Endothelial cell (in vitro differentiated cells): ENCODE measurements at places on chromosomes 1 and 21. TPM values are rescaled to one million over a fixed set of nuclear protein-coding genes. Genes with fewer than 3 reads are reported as not detected.

DNA sequence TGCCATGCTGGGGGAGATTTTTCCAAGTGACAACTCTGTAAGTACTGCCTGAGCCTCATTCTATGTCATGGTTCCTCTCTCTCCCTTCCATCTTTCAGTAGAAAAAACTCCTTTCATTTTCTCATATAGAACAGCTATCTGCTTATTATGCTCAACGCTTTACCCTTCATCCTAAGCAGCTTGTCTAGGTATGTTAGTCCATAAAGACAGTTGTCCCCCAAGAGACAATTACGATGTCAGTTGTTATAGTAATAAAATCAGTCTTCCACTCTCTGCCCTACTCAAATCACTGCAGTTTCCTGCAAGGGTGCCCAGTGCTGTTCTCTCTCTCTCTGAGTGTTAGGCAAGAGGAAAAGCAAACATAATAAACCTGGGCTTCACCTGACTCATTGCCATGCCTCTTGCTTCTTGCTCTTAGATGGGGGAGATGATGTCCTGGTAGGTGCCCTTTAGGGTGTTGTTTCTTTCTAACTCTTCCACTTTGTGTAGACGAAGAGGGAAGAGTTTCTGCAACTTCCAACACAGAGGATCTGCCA, 59.4 kb downstream of the PAPPA2 start:
- no peak for DNase-seq

DNA sequence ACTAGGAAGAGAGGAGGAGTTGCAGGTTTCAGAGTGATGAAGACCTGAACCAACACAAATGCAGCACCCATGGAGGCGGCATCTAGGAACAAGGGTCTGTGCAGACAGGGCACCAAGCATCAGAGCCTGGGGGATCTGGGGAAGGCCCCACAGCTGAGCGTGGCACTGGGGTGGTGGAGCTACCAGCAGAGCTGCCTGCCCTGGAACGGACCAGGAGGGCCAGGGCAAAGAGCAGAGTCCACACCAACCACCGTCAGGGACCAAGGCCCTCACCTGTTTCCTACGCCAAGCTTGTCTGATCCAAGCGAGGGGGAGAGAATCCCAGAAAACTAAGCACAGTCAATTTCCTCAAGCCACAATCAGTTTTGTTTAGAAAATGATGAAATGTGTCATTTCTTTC, 79.0 kb upstream of the SYT6 start:
- no peak for DNase-seq

DNA sequence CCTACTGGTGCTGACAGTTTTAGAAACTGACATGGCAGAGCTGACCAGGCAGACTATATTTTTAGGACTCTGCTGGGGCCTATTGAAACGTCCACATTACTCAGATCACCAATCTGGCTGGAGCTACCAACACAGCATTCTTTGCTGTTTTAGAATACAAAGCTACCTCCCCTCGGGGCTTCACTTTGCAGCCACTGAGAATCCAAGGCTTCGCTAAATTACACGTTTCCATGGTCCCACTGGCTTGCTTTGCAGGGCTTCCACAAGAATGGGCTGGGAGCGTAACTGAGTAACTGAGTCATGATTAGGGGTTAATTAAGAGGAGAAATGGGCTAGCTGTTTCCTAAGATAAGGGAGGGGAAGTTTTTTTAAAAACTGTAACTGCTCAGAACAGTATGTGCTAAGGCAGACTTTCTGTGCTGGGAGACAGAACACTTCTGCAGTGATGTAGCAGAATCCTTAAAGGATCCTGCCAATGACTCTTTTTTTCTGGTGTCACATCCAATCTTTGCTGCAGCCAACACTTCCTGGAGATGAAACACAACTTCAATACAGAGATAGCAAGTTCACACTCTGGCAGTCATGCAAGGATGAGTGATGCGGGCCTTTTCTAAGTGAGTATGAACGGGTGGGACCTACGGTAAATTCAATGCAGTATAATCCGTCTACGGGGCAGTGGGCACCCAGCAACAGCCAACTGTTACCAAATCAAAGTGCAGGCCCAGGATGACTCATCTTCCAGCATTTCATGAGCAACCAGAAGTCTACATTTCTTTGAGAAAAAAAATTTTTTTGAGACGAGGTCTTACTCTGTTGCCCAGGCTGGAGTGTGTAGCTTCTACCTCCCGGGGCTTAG, 21.5 kb downstream of the NDUFS5 start:
- DNase-seq: no peak

The OR2M3 gene
- not detected for total RNA-seq

DNA sequence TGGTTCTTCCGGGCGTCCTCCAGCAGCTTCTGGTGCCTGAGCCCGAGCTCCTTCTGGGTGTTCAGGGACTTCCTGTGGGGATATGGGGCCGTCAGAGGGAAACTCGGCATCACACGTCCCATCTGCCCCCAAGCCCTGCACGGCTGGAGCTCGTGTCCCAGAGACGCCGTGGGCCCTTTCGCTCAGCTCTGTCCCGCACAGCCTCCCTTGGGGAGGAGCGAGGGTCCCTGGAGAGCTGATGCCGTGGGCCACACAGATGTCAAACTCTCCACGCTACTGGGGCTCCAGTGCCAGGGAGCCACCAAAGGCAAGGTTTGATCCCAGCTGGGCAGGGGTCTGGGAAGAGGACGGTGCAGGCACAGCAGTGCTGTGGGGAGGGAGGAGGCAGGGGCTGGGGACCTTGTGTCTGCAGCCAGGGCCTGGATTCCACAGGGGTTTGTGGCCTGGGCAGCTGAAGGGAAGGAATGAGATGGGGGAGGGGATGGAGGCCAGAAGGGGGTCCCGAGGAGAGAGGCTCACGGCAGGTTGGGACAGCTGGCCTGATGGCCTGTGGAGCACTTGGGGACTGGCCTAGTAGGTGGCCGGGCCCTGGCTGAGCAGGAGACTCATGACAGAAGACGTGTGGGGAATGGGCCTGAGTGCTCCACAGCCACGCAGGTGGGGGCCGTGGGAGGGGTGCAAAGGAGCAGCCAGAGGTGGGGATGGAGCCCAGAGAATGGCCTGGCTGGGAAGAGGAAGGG, 30.4 kb downstream of the CFAP74 start:
- DNase-seq: no peak

DNA sequence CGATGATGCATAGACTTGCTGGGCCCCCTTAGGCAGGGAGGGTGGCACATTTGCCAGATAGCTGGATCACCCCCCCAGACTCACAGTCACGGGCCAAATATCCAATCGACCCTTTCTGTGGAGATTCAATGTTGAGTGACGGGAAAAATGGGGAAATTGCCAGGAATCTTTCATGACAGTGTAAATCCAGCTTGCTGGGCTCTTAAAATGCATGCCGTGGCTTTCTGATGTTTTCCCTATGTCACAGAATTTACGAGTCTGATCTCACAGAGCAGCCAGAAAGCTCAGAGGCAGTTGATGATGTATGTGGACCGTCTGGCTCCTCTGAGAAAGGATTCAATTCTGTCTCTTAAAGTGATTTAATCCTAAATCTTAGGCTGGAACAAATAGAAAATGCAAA, 150.1 kb upstream of the ZNF644 start:
- no peak for DNase-seq

- DNase-seq: no peak
These were observed 859 bp upstream of the LRRC8B start for GRCh38 chr1:89523572-89524368.

GRCh38 chr1:201634261-201634660, 95.3 kb downstream of the NAV1 start:
- no peak for DNase-seq

The CFHR3 gene
- not detected for total RNA-seq

The PCAT6 gene
- 2.0 TPM for total RNA-seq

DNA sequence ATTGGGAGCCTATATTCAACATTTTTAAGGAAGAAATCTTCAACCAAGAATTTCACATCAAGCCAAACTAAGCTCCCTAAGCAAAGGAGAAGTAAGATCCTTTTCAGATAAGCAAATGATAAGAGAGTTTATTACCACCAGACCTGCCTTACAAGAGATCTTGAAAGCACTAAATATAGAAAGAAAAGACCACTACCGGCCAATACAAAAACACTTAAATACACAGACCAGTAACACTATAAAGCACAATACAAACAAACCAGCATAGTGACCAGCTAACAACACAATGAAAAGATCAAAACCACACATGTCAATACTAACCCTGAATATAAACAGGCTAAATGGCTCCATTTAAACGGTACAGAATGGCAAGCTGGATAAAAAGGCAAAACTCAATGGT, 165.4 kb downstream of the MRPL39 start:
- DNase-seq: no peak

The PERM1 gene
- not detected for total RNA-seq
